SIG-M5 (cell line): ENCODE measurements at places on chromosomes 3 and 15.

DNA sequence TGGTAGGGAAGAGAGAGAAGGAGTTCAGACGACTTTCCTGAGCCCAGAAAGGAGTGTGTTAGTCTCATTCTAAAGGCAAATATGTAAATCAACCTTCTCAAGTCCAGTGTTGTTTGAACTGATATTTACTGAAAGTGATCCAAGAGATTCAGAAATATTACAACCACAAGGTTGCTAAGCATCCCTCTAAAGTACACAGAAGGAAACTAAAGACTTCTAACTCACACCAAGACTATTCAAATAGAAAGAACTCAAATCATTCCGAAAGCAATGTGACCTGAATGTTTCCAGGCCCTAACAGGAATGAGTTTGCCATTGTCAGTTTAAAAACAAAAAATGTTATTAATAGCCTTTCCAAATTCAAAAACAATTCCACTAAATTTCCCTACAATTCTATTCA lies 56.9 kb upstream of the VGLL3 start:
- no peak for DNase-seq

- no peak for DNase-seq
Measured at GRCh38 chr3:160841455-160841854, 85.4 kb downstream of the PPM1L start.

- DNase-seq: no peak
Measured at GRCh38 chr3:134625462-134625861, 25.4 kb downstream of the KY start.

DNA sequence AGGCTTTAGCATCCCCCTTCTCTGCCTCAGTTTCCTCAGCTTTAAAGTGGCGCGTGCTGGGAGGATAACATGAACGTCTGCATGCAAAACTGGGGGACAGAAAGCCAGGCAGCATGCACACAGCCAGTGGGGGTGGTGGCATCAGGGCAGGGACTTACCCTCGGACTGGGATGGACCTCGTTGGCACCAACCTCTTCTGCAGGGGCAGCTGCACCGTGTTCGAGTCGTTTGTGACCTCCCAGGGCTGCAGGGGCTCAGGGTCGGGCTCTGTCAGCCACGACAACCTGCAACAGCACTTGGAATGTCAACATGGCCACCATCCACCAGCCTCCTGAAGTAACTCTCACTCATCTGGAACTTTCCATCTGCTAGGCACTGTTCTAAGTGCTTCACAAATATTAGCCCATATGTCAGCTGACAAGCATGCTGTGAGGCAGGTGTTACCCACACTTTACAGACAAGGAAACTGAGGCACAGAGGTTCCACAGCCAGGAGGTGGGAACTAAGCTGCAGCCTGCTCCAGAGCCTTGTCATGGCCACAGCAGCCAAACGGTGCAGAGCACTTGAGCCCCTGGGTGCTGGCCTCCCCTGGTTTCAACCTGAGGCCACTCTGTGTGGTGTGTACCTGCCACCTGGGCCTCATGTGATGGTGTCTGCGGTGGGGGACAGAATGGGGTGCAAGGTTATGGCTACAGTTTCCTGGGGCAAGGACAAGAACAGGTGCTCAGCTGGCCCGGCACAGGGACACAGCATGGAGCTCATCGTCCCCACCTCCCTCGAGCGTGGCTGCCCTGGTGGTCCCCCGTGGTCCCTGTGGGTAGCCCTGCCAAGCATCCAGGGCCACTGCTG lies 6.7 kb downstream of the C3orf22 start:
- DNase-seq: no peak

- no peak for DNase-seq
Measured at GRCh38 chr3:161821591-161821990, 325.0 kb downstream of the OTOL1 start.

- no peak for DNase-seq
Measured at GRCh38 chr3:154875142-154875541, 205.0 kb upstream of the MME start.

DNA sequence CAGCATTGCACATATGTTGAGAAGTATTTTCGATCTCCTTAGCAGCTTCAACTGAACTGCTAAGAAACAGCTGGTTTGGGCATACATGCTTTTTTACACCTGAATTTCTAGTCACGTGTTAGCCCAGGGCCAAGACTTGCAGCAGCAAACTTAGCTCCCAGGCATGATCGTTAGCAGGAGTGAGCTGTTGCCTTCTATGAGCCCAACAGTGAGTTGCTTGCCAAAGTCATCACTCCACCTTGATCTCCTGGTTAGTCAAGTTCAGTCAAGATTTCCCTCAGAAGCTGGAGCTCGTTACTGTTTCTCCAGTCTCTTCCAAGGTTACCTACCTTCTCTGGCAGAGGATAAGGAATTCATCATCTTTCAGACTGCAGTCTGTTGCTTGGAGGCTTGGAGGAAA lies 100.4 kb upstream of the SEMA6D start:
- DNase-seq: no peak

- DNase-seq: no peak
Measured at GRCh38 chr3:162292409-162292808, 795.8 kb downstream of the OTOL1 start.

GRCh38 chr3:120604784-120605183 lies 8.6 kb downstream of the NDUFB4 start:
- DNase-seq: no peak

- no peak for DNase-seq
Measured at GRCh38 chr15:59437142-59437816, 707 bp upstream of the FAM81A start.

DNA sequence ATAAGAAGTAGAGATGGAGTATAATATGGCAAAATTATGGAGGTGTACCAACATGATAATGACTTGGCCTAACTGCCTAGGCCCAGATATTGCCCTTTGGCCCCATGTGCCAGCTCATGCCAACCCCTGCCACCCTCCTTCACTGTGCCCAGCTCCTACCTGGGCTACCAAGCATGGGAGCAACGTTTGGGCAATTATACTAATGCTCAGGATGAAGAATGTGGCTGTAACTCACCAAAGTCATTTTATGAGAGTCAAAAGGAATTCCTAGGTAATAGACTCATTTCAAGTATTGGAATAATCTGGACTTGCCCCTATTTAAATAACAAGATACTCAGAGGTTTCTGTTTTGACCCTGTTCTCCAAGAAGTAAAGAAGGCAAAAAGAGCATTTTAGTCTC lies 240.2 kb upstream of the IL12A start:
- DNase-seq: no peak

- no peak for DNase-seq
Measured at GRCh38 chr3:71752831-71753700, 589 bp upstream of the GPR27 start.
